ENCODE measurements at places on chromosomes 5 and 9.

- no peak for DNase-seq
Measured at GRCh38 chr9:108750661-108751215, 105.0 kb downstream of the ACTL7B start.

- no peak for DNase-seq
Measured at GRCh38 chr5:10800852-10801251, 39.8 kb upstream of the DAP start.

DNA sequence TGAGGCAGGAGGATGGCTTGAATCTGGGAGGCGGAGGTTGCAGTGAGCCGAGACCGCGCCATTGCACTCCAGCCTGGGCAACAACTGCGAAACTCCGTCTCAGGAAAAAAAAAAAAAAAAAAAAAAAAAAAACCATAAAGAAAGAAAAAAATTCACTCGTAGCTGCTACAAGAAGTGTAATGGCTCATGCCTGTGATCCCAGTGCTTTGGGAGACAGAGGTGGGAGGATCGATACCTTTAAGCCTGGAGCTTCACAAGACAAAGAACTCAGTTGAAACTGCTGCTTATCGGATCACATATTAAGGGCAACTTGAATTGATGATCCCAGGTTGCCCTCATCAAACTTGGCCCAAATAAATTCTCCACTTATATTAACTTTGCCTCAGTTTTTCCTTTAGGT lies 1.0 kb upstream of the ZCCHC7 start:
- DNase-seq: no peak

DNA sequence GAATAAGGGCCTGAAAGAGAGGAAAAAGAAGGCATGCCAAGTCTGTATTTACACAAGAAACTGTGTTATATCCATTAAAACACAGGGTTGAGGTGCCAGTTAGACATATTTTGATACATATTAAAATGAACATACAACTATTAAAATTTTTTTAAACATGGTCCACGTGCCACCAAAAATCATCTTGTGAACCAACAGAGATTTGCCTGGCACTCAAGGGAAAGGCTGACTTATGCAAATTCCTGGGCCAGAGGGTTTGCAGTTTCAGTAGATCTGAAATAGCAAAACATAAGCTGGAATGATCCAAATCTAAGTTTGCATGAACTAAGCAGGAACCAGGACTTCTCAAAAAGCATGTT lies 168.7 kb downstream of the SLIT3 start:
- DNase-seq: no peak

GRCh38 chr5:157479166-157479565 lies 19.2 kb downstream of the NIPAL4 start:
- no peak for DNase-seq

DNA sequence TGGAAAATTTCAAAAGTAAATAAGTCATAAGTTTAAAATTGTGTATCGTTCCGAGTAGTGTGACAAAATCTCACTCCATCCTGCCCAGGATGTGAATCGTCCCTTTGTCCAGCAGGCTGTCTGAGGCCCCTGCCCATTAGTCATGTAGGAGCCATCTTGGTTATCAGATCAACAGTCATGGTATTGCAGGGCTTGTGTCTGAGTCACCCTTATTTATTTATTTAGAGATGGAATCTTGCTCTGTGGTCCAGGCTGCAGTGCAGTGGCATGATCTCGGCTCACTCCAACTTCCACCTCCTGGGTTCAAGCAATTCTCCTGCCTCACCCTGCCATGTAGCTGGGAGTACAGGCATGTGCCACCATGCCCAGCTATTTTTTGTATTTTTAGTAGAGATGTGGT lies 30.2 kb downstream of the ITGA2 start:
- DNase-seq: no peak

DNA sequence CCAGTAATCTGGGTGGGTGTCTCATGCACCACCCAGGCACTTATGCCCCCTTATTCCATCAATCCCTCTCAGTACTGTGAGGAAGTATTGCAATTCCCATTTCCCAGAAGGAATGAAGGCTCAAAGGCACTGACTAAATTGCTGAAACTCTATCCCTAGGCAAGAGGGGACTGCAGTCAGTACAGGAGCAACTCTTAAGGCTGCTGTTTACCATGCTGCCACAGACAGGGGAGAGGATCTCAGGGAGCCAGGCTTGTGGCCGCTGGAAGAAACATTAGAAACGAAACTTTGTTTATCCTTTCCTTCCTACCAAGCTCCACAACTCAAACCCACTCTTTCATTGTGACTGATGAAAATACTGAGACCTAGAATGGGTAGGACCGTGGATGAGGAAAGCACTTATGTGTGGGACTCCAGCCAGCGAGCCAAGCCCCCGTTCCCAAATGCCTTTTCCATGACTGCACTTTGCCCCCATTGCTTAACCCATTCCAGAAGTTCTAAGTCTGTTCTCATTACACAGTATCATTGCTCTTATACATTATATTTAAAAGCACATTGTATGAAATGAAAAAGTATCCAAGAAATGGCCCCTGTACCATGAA lies 54.3 kb downstream of the TLE1 start:
- DNase-seq: no peak

GRCh38 chr5:107565791-107566767 lies 104.7 kb downstream of the EFNA5 start:
- DNase-seq: no peak

DNA sequence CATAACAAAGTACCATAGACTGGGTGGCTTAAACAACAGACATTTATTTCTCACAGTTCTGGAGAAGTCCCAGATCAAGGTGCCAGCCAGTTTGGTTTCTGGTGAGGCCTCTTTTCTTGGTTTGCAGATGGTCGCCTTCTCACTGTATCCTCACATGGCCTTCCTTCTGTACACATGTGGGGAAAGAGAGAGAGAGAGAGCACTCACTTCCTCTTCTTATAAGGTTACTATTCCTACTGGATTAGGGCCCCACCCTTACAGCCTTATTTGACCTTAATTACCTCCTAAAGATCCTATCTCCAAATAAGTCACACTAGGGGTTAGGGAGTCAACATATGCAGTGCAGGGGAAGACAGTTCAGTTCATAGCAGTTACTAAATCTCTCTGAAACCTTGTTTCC lies 205.6 kb upstream of the GDNF start:
- no peak for DNase-seq

- no peak for DNase-seq
Measured at GRCh38 chr9:127629468-127630081, 17.5 kb downstream of the STXBP1 start.

DNA sequence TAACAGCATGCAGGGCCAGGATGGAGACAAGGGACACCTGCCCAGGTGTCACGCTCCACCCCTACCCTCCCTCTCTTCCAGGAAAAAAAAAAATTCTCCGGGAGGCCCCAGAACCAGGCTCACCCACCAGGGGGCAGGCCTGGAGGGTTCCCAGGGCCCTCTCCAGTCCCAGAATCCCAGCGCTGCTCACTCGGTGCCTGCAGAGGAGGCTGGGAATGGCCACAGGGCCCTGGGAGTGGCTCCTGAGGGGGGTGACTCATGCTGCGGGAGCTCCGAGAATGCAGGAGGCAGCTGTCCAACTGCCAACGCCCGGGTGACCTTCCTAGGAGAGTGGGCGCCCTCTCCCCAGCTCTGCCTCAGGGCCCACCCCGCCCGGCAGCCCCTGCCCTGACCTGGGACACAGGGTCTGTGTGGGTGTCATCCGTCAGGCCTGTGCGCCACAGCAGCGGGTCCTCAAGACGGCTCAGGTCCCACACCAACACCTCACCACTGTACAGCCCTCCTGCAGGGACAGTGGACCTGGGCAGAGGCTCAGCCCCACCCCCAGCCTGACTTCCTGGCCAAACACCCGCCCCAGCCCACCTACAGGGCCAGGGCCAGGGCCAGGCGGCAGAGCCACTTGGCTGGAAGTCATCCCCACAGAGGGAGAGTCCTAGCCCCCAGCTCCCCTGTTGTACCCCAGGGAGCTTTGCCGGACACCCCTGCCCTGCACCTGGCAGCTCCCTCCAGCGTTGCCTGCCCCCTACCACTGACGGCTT lies 21.2 kb downstream of the DYNC2I2 start:
- DNase-seq: no peak

DNA sequence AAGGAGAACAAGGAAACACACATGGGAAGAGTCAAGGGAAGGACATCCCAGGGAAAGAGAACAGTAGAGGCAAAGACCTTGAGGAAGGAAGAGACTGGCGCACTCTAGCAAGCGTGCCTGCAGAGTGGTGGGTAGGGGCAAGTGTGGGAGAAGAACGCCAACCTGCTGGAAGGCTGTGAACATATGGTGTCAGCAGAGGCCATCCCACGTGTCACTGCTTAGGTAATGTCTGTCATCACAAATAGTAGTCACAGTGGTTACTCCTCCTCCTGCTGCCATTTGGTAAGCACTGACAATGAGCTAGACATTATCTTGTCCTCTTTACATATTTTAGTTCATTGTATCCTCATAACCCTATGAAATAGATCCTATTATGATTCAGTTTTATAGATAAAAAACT lies 206.4 kb upstream of the TRIM32 start:
- DNase-seq: no peak

DNA sequence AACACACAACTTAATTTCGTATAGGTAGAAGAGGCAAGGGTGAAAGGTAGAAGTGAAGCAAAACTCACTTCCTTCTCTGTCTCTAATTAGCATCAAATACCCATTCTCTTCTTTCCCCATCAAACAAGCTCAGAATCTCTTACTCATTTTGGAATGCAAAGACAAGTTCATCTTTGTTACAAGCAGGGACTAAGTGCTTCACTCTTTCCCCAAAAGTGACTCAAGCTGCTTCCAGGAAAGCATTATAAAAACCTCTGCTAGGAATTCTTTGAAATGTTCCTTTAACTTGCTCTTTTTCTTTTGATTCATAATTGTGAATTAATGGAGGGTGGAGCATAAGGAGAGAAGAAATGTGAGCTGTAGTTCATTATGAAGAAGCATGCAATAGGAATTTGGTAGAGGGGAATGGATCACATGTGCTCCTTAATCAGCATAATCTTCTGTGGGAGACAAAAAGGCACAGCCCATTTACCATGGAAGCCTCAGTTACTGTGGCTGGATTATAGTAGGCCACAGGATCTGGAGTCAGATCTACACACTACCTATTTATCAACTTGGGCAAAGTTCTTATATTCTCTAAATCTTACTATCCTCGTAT lies 109.5 kb upstream of the DPYSL3 start:
- no peak for DNase-seq

- no peak for DNase-seq
Measured at GRCh38 chr9:38006163-38006562, 62.9 kb downstream of the SHB start.

GRCh38 chr9:73237140-73237539 lies 85.5 kb downstream of the ANXA1 start:
- DNase-seq: no peak

DNA sequence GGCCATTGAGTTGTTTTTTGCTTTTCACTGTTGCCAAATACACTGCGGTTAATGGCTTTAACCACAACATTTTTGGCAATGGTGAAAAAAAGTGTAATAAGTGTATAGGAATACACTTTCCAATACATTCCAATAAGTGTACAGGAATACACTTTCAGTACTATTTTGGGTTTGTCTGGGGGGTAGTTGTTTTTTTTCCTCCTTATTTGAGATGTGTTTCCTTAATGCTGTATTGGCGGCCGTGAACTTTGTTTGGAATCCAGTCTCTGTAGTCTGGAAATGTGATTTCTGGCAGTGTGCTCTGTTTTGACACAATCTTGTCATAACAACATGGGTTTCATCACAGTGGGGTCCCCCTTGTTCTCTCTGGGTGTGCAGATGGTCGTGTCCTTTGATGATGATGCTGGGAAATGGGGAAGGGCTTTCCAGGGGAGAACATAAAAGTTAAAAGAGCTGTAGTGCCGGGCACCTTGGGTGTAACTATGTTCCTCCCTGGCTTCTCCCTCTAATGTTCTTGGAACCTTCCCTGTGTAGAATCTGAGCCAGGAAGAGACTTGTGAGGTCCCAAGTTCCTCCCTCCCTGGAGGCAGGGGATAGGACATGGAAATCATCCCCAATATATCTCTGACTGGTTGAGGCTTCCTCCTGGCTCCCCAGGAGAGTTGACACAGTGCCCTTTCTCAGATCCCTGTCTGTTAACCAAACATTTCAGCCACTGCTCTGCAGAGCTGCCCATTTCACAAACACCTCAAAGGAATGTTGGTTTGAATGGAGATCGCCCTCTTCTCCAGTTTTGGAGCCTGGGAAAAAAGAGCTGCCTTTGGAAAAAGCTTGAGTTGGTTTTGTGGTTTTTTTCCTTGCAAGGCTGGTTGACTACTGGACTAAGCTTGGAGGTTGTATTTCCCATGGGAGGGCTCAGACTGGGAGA lies 44.8 kb downstream of the RCL1 start:
- DNase-seq: no peak

GRCh38 chr5:80481019-80481893 lies 6.6 kb upstream of the FAM151B start:
- no peak for DNase-seq

- no peak for DNase-seq
Measured at GRCh38 chr9:35656348-35656747, 1.5 kb downstream of the RMRP start.

DNA sequence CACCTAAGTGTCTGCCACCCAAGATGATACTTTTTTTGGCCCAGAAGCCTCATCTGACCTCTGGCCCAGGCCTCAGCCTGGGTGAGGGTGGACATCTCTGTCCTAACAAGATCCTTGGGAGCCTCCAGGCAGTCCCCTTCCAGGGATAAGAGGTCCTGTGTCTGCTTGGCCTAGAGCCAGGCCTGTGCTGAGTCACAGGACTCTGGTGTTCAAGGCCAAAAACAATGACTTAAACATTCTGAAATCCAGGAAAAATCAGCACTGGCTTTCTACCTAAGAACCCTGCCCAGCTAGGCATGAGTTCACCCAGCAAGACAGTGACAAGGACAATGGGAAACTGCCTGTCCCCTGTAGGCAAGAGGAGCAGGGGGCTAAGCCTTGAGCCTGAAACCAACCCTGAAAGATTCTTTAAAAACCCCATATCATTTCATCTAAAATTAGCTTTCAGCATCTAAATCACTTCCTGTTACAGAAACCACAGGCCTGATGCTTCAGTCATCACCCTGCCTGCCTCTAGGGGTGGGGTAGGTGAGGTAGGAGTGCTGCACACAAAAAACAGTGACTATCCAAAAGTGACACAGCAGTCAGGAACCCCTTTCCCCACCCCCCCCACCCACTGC lies 29.9 kb downstream of the CSF2 start:
- DNase-seq: peak; percentile 30

GRCh38 chr9:126367616-126368015 lies 41.0 kb downstream of the MVB12B start:
- no peak for DNase-seq

- DNase-seq: no peak
Measured at GRCh38 chr5:978693-979092, 29.9 kb upstream of the NKD2 start.

DNA sequence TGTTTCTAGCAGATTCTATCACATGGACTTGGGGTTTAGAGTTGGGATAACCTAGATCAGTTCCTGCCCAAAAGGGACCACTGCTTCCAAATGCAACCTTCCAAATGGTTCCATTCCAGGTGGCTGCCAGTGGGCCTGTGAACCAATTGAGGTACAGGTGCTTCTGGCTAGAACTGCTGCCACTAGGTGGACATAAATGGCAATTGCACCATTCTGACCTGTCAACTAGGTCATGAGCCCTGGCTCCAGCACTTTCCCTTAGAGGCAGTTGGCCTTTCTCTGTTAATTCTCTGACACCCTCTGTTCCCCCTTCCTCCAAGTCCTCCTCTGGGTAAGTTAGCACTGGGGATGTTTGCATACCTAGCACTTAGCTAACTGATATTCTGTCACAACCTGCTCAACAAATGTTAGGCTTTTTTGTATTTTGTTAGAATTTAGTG lies 16.6 kb upstream of the HEMGN start:
- DNase-seq: peak; percentile 37

GRCh38 chr9:108956022-108956630 lies 21.9 kb downstream of the ABITRAM start:
- no peak for DNase-seq

- DNase-seq: no peak
Measured at GRCh38 chr5:77305956-77306355, 95.5 kb downstream of the PDE8B start.

All from T-helper 17 cell (primary cell).